ENCODE measurements at places on chromosomes 2 and 18.
A peak's percentile ranks its signal among the peaks of the same experiment; 100 is the strongest.

- no peak for DNase-seq
Observed at GRCh38 chr2:209468846-209469245, 45.0 kb downstream of the MAP2 start.

DNA sequence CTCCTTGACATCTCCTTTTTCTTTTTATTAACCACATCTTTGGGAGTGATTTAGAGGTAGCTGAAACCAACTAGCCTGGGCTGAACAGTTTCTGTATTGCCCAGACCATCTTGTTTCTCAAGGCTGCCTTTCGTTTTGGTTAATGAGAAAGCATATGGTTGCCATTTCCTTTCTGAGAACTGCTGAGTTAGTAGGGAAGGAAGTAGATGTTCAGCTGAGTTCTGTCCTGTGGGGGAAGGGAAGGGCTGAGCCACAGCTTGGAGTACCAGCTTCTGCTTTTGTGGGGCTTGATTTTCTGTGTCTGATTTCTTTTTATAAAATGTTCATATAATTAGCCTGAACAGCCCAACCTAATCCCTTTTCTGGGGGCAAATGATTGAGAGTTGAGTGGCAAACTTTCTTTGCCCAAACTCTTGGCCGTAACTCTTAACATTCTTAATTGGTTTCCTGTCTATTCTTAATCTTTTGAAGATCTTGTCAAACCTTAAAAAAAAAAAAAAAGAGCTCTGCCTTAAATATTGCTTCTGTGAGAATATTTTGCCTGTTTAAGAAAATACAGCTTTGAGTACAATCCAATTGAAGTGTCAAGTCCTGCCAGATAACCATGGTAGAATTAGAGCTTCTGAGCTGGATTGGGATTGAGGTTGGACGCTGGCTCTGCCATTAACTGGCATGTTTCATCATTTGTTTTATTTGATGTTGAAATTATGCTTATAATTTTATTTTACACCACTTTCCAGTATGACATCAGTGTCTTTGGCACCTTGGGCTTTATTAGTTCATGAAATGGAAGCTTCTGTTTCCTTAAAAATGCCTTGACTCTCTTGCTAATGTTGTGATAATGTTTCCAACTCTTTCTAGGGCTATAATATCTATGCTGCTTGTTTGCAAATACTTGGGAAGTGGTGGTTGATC is 1.9 kb upstream of the NABP1 start:
- peak; percentile 23 for DNase-seq

DNA sequence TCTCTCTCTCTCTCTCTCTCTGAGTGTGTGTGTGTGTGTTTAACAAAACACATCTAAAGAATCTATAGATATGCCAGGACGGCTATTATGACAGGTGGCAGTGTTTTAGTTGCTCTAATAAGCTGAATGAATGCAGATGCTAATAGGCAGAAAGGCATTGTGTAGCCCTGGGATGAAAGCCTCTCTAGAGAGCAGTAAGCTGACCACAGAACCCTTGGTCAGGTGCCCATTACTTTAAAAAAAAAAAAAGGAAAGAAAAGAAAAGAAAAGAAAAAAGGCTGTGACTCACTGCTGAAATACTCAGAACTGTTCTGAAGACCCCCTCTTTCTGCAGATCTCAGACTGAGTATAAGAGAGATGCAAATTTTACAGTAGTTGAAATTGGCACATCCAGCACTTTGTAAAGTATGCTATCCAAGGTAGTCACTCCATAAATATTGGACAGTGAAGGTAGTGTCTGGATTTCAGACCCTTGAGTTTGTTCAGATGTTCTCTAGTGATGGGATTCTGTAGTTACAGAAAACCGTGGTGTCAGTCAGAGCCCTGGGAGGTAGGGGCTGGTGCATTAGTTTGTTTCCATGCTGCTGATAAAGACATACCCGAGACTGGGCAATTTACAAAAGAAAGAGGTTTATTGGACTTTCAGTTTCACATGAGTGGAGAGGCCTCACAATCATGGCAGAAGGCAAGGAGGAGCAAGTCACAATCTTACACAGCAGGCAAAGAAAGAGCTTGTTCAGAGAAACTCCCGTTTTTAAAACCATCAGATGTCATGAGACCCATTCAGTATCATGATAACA is 30.9 kb downstream of the OSBPL6 start:
- DNase-seq = no peak

DNA sequence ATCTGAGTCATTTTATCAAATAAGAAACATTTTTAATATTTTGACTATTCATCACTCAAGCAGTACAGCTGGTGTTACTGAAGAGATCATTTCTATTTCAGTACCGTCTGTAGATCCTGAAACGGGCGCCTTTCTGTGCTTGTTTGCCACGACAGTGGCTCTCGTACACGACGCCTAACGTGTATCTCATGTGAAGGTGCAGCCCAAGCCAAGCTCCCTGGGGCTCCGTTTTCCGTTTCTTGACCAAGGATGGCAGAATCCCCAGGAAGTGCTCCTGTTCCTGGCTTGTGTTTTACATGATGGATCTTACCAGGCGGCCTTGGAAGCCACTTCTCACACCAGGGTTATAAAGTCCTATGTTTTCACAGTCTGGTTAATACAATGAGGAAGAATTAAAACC is 320.6 kb downstream of the GBX2 start:
- no peak for DNase-seq

- no peak for DNase-seq
Observed at GRCh38 chr2:191638079-191638801, 39.7 kb upstream of the NABP1 start.

- no peak for DNase-seq
Observed at GRCh38 chr2:38146907-38147307, 71.0 kb upstream of the CYP1B1 start.

GRCh38 chr2:190308031-190308430 is 11.6 kb downstream of the HIBCH start:
- DNase-seq = no peak

GRCh38 chr2:1572638-1573037 is 159.4 kb downstream of the TPO start:
- no peak for DNase-seq

GRCh38 chr2:190911813-190912212 is 31.2 kb downstream of the GLS start:
- DNase-seq = no peak

GRCh38 chr2:54083021-54083420 is 32.4 kb upstream of the ACYP2 start:
- no peak for DNase-seq

Measured in stimulated activated CD4-positive, alpha-beta T cell treated with anti-CD3 and anti-CD28 coated beads, TNF-alpha, amount 100 ng/mL, for 1 hour (primary cell).